Pons (tissue), 1 donor: ENCODE measurements at places on chromosomes 5 and 9.

- DNase-seq, result no peak
These were observed 56.7 kb upstream of the GCNT4 start for GRCh38 chr5:75108931-75109596.

DNA sequence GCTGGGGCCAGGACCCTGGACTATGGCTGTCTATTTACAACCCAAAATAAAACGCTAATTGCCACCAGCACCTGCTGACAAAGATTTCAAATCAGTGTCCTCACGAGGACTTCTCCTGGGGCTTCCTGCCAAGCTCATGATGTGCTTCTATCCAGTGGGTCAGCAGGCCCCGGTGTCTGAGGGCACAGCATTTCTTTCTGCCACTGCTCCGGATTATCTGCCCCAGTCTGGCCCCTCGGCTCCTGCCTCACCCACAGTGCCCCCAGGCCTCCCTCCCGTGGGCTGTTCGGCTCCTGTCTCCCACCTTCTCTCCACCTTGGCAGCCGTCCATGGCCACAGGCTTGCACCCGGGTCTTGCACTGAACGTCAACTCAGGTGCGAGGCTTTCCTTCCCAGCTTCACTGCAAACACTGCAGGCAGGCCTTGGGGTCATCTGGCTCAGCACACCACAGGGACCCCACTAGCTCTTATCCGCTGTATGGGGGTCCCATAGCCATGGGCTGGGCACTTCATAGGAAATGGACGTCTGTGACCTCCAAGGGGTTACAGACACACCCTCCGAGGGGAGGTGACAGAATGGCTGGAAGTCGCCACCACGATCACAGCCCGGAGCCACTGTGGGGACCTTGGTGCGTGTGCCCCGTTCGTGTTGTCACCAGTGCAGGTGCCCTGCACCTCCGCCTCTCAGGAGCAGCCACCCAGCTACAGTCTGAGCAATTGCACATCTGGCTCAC, 43.8 kb upstream of the FCN1 start:
- no peak for DNase-seq

DNA sequence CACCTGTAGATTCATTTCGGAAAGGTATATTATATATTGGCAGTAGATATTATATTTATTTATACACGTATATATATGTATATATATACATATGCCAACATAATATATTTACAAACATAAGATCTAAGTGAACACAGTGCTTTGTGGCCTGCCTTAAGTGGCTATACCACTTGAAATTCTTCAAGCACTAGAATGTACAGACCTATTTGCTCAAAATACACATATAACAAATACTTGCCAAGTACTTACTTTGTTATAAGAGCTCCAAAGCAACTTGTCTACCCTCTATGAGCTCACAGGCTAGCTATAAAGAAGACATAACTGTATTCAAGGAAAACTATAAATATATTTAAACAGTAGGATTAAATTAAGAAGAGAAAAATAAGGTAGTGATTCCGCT, 33.6 kb upstream of the SLC36A1 start:
- no peak for DNase-seq

GRCh38 chr5:155651-156410, 35.5 kb upstream of the LRRC14B start:
- no peak for DNase-seq

DNA sequence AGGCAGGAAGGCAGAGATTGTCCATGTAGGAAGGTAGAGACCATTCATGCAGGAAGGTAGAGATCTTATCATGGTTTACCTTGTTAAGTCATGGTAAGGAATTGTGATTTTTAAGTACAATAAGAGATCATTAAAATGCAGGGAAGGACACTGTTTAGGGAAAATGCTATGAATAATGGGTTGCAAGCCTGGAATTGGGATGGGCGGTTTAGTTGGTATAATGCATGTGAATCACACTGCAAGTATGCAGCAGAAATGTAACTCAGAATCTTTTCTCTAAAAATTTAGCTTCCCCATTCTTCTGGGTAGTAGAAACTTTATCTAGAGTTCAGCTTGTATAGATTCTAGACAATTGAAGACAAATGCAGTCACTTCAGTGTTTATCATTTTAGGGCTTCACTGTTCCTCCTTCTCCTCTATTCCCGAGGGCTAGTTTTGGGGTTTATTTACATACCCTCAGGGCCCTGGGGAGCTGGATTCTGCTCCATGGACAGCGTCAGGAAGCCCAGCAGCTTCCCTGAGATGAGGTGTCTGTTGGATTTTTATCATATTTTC, 212.0 kb downstream of the SREK1 start:
- no peak for DNase-seq

DNA sequence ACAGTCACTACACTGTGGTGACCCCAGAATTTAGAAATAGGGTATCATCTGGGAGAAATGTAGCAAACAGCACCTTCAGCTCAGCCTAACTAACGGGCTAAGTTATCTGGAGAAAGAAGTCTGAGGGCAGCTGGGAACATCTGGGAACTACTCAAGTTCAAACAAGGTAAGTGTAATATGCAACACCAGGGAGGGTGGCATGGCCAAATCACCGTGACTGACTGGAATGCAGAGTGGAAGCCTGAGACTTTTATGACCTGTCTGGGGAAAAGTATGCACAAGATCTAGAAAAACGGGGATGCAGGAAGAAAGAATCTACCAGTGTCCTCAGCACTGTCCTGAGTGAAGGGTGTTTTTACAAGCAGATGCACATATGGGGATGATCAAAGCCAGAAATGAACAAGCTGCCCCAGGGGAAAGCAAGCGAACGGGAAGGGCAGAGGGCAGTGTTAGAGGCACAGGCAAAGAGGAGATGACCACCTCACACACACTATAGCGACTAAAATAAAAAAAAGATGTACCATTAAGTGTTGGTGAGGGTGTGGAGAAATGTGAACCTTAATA, 59.9 kb downstream of the SERINC5 start:
- DNase-seq, result no peak

DNA sequence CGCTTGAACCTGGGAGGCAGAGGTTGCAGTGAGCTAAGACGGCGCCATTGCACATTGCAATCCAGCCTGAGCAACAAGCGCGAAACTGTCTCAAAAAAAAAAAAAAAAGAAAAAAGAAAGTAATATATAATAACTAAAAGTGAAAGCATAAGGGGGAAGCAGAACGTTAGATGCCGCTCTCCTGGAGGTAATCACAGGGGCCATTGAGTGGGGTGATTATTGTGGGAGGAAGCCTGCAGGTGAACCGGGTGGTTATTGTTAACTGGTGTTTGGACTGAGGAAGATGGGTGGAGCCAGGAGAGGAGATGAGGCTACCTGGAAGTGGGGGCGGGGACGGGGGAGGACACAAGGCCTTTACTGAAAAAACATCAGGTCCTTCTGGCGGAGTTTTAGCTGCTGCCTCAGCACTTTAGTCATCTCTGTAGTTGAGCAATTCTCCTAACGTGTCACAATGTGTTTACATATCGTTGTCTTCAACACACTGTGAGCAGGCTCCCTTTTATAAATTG, 5.3 kb upstream of the TJP2 start:
- DNase-seq, result no peak

DNA sequence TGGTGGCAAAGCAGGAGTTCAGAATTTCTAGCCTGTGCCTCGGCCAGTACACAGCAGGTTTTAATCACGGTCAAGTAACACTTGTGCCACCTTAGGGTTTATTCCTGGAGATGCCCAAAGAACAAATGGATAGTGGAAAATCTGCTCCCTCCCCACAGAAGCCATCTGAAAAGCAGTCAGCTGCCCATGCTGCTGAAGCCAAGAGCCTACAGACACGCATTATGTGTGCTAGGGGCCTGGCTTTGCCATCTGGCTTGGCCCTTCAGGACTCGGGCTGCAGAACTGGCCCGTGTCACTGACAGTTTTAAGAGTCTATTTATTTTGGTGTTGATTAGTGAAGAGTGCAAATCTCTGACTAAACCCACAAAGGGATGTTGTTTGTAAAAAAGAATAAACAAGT, 11.1 kb downstream of the ARSB start:
- peak; percentile 92 for DNase-seq

GRCh38 chr9:119368681-119369581, at the start of gene BRINP1:
Gene BRINP1, minus strand, starts transcription at chr9:119369435. Its CDS starts 56,080 bp downstream, at chr9:119313355.
- DNase-seq, result peak; percentile 20

- DNase-seq, result no peak
These were observed 312.0 kb upstream of the MSX2 start for GRCh38 chr5:174412374-174412773.

GRCh38 chr9:111599955-111600343, 502 bp upstream of the PTGR1 start:
- no peak for DNase-seq

GRCh38 chr5:111755942-111756381, 1.0 kb downstream of the NREP start:
- DNase-seq, result peak; percentile 28
